Effector memory CD8-positive, alpha-beta T cell (primary cell): ENCODE measurements at places on chromosomes 6 and 20.

DNA sequence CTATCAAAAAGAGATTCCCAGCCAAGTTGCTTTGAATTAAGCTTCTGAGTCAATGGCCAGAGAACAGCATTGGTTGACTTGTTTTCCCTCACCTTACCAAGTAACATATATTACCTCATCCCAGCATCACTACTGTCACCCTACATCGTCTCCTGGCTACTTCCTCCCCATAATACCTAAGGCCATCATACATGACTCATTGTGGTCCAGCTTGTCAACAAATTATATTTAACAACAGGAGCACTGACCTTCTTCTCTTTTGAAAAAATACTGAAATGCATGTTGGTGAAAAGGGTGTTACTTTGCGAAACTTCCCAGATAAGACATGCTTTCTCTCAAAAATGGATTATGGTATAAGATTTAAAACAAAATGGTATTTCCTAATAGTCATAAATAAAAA is 106.9 kb downstream of the TBX18 start:
- DNase-seq: no peak

GRCh38 chr20:37254114-37254878 is 7.3 kb downstream of the GHRH start:
- DNase-seq: no peak

DNA sequence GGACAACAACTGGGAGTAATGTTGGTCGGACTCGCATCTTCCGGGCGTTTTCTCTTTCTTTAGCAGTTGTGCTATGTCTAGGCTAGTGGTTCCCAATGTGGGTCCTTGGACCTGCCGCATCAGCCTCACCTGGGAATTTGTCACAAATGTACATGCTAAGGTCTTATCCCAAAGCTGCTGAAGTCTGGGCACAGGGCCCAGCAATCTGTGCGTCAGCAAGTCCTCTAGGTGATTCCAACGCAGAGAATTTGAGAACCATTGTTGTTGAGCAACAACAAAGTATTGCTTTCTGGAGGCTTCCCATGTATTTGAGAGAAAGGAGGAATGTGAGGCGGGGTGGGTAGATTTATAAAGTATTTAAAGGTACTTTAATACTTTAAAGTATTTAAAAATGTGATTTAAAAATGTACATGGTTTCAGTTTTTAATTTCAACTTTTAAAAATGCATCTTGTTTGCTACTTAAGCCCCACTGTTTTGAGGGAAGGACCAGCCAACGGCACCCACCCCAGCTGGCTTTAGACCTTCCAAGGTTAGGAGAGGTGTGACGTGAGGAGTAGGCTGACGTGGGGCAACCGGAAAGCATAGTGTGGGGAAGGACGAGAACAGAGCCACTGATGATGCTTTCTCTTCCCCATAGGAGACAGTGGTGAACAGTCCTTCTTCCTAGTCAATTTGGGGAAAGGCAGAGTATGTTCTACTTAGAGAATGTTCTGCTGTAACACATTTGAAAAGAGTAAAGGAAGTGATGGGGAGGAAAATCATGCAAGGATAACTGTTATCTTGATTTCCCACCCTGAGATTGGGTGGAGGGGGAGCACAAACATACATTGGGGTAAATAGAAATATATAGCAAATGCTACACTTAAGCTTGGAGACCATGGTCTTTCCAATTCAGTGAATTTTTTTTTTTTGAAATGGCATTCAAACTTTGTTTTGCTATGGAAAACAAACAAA is 4.3 kb downstream of the UST start:
- no peak for DNase-seq

- no peak for DNase-seq
Observed at GRCh38 chr6:135813401-135813800, 38.1 kb upstream of the PDE7B start.

DNA sequence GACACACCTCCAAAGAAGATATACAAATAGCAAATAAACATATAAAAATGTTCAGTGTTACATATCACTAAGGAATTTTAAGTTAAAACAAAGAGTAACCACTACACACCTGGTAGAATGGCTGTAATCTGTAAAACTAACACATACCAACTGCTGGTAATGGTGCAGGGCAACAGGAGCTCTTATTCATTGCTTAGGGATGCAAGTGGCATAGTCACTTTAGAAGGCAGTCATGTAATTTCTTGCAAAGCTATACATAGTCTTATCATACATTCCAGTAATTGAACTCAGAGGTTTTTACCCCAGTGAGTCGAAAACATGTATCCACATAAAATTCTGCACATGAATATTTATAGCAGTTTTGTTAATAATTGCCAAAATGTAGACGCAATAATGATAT is 906.8 kb upstream of the CITED2 start:
- no peak for DNase-seq

- no peak for DNase-seq
Observed at GRCh38 chr6:72035966-72036365, 149.6 kb downstream of the RIMS1 start.

DNA sequence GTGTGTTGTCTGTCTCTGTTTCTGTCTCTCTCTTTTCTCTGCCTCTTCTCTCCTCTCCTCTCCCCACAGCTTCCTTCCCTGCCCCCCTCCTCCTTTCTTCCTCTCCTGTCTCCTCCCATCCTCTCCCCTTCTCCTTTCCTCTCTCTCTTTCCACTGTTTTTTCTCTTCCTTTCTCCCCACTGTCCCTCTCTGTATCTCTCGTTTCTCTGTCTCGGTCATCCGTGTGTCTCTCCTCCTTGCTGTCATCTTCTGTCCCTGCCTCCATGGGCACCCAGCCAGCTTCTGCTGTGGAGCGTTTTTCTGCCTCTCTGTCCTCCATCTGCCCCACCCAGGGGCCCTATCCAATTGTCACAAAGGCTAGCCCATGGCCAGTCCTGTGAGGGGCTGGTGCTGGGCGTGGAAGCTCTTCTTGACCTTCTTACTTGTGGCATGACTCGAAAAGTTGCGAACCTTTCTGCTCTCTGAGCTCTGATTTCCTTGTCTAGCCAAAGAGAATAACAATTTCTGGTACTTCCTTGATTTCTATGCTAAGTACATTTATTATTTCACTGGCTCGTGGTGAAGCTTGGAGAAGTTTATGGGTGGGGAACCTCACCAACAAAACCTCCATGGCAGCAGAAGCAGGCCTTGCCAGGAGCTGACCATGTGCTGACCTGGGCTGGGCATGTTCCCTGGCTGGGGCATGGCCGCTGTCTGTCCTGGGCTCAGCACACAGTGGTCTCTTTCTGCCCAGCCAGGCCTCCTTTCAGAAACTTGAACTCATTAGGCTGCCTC is 69.3 kb downstream of the CEBPB start:
- no peak for DNase-seq

DNA sequence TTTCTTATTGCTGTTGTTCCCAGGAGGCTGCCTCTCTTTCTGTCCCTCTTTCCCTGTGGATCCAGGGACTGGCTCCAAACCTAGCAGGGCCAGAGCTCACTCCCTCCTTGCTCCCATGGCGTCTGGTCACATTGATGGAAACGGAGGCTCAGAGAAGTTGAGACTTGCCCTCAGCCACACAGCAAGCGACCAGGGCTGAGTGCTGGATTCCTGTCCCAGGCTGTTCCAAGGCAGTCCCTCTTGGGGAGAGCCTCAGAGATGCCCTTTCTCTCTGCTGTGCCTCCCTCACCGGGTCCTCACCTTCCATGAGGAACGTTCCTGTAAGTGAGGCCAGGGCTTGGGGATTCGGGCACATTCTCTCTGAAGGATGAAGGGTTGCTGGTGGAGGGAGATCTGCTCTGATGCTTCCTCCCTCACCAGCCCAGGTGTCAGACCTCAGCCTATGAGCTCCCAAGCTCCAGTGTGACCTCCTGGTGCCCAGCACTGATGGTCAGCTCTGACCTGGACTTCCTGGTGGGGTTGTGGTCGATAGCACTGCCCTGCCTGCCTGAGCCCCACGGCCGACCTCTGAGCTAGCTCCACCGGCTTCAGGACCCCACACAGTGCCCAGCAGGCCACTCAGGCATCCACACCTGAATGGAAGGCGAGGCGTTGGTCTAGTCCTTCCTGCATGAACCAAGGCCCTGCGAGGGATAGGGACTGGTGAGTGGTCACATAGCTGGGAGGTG is 26.8 kb downstream of the SUN5 start:
- no peak for DNase-seq

DNA sequence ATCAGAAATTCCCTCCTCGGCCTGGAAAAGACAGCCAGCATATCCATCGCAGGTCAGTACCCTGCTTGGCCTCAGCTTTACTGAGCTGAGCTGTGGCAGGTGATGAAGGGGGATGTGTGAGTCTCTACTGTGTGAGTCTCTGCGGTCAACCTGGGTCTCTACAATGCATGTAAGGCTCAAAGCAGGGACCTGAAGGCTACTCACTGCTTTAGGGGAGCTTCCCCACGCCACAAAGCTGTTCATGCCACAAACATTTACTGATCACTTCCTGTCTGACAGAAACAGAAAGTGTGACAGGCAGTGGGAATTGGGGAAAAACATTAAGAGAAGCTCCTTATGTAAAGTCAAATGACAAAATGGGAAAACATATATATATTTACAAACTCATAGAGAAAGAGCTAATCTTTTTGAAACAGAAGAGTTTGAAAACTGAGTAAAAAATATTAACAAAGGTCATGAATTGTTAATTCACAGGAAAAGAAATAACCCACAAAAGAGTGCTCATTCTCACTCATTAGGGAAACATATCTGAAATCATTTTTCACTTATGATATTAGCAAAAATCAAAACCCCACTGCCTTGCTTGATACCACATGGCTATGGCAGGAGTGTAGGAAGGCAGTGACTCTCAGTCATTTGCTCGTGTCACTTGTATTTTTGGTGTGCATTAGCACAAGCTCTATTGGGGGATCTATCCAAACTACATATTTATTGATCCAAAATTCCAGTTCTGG is 5.8 kb downstream of the BTN3A3 start:
- DNase-seq: peak; percentile 18

DNA sequence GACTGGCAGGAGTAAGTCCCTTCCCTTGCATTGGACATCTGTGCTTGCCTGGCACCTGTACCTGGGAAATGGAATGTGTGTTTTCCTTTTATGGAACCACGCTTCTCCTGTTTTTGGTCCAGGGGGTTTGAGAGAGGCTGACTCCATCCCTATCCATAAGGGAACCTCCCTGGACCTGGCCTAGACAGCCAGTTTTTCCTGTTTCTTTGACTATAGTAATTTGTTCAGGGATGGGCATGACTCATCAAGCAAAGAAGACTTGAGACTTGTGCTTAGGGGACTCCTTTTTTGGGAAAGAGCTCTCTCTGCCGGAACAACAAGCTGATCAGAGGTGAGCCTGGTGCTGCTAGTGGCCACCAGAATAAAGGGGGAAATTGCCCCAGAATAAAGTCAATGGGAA is 393.8 kb downstream of the CDH26 start:
- no peak for DNase-seq

- DNase-seq: no peak
Observed at GRCh38 chr6:170553534-170554012, 466 bp upstream of the PSMB1 start.

DNA sequence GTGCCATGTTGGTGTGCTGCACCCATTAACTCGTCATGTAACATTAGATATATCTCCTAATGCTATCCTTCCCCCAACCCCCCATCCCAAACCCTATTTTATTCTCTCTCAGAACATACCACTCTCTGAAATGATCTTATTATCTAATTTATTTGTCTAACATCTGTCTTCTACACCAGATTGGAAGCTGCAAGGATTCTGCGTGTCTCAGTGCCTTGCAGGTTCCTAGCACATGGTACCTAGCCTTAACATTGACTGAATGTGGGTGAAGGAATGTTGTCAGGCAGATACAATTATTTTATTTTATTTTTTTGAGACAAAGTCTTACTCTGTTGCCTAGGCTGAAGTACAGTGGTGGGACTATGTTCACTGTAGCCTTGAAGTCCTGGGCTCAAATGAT is 124.9 kb downstream of the BCAS1 start:
- no peak for DNase-seq

- DNase-seq: no peak
Observed at GRCh38 chr6:139369568-139370282, 4.7 kb downstream of the CITED2 start.

GRCh38 chr6:156827382-156827781 is 50.2 kb downstream of the ARID1B start:
- no peak for DNase-seq

DNA sequence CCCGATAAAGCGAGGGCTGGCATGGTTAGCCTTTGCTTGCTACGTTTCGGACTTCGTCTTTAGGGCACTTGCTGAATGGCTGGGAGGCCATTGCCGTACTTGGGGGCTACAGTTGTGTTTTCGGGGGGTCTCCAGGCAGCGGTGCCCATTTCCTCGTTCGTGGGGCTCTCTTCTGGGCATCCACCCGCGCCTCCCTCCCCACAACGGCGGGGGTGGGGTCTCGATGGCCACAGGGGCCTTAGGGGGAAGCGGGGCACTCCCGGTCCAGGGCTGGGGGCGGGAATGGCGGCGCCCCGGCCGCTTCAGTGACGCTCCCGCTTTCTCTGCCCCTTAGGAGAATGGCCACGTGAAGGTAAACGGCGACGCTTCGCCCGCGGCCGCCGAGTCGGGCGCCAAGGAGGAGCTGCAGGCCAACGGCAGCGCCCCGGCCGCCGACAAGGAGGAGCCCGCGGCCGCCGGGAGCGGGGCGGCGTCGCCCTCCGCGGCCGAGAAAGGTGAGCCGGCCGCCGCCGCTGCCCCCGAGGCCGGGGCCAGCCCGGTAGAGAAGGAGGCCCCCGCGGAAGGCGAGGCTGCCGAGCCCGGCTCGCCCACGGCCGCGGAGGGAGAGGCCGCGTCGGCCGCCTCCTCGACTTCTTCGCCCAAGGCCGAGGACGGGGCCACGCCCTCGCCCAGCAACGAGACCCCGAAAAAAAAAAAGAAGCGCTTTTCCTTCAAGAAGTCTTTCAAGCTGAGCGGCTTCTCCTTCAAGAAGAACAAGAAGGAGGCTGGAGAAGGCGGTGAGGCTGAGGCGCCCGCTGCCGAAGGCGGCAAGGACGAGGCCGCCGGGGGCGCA is 2.4 kb downstream of the MARCKS start:
- DNase-seq: no peak
